ENCODE measurements at places on chromosomes 5 and 9.

DNA sequence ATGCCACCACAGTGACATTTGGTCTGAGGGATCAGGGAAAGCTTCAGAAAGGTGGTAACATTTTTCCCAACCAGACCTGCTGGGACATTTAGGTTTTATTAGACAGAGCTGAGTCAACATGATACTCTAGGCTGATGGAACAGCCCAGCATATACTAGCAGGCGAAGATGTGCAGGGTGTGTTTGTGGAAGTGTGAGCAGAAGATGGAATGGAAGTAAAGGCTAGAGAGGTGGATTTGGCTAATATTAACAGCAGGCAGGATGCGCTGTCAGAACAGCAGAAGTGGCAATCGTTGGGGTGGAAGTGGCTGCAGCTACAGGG lies 340.6 kb downstream of the ASTN2 start:
- DNase-seq = no peak

DNA sequence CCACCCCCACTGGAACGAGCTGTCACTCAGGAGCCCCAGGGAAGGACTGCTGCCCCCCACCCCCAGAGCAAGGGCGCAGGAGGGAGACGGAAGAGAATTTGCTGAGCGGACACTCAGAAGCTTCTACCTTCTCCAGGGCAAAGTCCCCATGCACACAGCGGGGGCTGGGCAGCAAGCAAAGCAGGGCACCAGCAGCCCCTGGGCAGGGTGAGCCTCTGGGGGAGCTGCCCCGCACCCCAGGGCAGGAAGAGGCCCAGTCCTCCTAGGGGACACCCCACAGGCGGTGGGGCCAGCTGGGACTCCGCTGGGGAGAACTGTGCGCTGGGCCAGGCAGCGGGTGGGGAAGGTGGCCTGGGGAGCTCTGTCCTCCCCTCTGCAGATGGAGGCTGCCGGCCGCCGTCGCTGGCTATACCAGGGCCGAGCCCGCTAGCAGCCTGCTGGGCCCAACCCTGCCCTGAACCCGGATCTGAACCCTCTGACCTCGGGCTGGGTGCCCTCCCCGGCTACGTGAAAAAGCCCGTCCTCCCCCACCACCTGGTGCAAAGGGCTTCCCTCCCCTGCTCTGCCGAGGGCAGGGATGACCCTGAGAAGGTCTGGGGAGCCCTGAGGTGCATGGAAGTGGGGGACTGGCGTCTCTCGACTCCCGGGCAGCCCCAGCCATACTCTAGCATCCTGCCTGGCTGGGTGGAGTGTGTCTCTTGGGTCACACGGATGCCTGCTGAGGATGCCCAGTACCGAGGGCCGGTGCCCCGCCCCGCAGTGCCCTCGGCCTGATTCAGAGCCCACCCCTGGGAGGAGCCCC lies 597 bp upstream of the SLC34A3 start:
- DNase-seq = no peak

GRCh38 chr5:73964352-73964865 lies 338.4 kb downstream of the ARHGEF28 start:
- DNase-seq = no peak

DNA sequence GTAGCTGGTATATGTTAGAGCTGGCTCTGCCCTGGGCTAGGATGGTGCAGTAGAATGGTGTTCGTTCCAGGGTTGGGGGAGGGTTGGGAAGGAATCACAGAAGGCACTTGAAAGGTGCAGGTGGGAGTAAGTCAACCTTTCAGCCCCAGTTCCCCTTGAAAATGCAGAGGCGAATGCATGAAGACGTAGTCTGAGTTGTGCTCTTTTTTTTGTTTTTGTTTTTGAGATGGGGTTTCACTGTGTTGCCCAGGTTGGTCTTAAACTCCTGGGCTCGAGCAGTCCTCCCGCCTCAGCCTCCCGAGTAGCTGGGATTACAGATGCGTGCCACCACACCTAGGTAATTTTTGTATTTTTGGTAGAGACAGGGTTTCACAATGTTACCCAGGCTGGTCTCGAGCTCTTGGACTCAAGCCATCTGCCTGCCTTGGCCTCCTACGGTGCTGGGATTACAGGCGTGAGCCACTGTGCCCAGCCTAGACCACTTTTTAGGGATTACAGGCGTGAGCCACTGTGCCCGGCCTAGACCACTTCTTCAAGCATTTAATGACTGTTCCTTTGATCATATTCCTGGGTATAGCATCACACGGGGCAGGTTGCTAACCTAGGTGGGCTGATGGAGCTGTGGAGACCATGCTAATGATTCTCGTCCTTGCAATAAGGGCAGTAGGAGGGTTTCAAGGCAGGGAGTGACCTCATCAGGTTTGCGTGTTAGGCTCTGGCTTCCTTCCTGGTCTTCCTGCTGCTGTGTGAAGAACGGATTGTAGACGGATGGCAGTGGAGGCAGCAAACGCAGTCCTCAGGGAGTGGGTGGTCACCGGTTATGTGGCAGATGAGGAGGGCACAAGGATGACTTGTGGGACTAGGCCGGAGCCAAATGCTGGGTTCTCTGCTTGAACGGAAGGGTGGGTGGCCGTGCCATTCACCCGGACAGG lies 13.7 kb downstream of the EHMT1 start:
- DNase-seq = no peak

- DNase-seq = no peak
Observed at GRCh38 chr5:111453295-111453694, 59.0 kb downstream of the STARD4 start.

GRCh38 chr5:137741718-137742117 lies 5.8 kb upstream of the KLHL3 start:
- no peak for DNase-seq

- no peak for DNase-seq
Observed at GRCh38 chr5:16057277-16057676, 122.3 kb downstream of the MARCHF11 start.

DNA sequence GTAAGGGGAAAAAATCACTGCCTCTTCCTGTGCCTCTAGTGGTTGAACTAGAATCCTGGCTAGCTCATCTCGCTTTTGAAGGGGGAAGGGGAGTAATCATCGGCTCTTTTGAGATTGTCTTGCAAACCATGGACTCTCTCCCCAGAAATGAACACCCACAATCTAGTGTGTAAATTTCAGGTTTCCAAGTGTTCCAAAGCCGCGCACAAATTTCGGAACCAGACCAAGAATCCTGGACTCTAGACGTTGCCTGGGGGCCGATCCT lies 4.9 kb upstream of the FOXE1 start:
- DNase-seq = no peak

GRCh38 chr5:42606464-42606869 lies 150.2 kb upstream of the CCDC152 start:
- DNase-seq = no peak

GRCh38 chr9:105656131-105656921 lies 5.9 kb upstream of the TAL2 start:
- no peak for DNase-seq

Measured in activated naive CD4-positive, alpha-beta T cell treated with Interleukin-2 at 50 U/mL for 16 hours (primary cell).